Activated gamma-delta T cell treated with Interleukin-2 at 50 U/mL for 16 hours (primary cell): ENCODE measurements at places on chromosomes 1 and 21.

DNA sequence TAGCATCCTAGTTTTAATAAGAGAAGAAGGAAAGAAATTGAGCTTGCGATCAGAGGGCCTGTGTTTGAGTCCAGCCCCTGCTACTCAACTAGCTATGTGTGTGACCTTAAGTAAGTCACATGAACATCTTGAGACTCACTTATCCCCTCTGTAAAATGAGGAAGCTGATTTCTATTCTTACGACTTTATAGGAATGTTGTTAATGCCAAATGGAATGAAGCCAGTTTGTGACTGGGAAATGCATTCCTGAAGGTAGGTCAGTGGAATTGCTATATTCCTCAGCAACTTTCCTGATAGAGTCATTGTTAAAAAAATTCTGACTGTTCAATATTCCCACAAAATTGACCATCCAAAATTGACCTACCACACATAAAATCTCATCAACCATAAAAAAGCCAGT lies 14.9 kb downstream of the FASLG start:
- DNase-seq: no peak

- no peak for DNase-seq
These were observed 92.7 kb upstream of the COG2 start for GRCh38 chr1:230549625-230550024.

- DNase-seq: no peak
These were observed 169.3 kb upstream of the ZP4 start for GRCh38 chr1:238060061-238060460.

DNA sequence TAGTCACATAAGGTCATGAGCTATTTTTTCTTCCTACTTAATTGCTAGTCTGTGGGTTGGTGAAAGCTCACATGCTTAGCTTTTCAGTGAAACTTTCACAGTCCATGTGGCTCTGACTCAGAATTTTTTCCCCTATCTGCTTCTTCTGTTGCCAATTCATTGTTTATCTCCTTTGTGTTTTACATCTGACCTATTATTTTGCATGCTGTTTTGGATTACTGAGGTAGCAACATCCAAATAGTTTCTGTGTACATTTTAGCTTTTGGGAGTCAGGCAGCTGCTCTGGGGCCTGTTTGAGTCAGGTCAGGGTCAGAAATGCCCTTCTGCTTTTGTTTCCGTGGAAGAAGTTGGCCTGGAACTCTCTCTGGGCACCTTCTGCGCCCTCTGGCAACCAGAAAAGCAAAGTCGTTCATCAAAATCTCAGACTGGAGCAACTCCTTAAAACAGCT lies 40.0 kb downstream of the ROR1 start:
- DNase-seq: no peak

GRCh38 chr1:217214551-217214950 lies 416.3 kb downstream of the GPATCH2 start:
- no peak for DNase-seq

DNA sequence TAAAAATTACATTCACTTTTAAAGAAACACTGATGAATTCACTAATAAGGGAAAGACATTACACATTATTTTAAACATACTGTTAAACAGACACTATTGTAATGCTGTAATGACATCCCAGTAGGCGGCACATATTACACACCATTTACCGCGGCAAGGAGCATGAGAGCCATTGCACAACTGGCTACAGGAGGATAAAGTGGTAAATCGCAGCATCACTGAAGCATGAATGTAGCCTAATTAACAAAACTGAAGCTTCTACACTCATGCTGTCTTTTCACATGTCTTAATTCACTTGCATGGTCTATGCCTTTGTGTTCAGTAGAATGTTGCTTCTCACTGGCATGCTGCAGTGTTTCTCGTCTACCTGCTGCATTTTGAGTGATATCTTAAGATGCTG lies 1046.0 kb downstream of the MRPL39 start:
- DNase-seq: no peak

DNA sequence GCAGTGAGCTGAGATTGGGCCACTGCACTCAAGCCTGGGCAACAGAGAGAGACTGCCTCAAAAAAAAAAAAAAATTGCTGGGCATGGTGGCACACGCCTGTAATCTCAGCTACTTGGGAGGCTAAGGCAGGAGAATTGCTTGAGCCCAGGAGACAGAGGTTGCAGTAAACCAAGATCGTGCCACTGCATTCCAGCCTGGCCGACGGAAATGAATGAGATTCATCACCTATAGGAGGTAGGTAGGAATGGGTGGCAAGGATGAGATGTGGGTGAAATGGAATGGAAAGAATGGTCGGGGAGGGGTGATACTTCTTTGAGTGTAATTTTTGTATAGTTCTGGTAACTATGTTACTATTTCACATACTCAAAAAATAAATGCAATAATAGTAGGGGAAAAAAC lies 15.4 kb downstream of the CTXND2 start:
- DNase-seq: no peak

DNA sequence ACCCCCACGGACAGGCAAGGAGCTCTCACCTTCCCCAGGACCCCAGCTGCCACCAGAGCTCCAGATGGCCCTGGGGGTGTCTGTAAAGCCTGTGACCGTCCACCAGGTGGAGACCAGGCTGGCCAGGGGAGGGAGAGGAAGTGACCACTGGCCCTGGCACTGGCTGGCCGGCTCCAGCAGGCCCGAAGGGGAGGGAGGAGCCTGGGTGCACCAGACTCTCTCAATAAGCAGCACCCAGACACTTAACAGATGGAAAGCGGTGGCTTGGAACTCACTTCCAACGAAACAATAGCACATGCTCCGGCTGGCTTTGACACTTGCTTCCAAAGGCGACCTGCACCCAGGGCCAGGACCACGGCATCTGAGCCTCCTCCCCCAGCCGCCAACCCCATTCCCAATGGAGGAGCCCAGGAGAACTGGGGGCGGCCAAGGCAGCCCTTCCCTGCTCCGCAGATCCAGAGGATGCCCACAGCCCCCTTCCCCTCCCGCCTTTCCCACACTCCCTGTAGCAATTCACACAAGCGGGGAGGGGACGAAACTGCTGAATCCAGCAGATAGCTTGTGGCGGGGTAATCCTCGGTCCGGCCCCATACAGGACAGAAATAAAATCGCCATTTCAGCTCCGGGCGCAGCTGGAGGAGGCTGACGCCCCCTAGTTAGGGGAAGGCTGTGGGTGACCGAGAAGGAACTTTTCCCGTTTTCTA lies 742 bp upstream of the PDE9A start:
- DNase-seq: no peak

GRCh38 chr1:25062621-25063255 lies 132.7 kb upstream of the RUNX3 start:
- DNase-seq: no peak

DNA sequence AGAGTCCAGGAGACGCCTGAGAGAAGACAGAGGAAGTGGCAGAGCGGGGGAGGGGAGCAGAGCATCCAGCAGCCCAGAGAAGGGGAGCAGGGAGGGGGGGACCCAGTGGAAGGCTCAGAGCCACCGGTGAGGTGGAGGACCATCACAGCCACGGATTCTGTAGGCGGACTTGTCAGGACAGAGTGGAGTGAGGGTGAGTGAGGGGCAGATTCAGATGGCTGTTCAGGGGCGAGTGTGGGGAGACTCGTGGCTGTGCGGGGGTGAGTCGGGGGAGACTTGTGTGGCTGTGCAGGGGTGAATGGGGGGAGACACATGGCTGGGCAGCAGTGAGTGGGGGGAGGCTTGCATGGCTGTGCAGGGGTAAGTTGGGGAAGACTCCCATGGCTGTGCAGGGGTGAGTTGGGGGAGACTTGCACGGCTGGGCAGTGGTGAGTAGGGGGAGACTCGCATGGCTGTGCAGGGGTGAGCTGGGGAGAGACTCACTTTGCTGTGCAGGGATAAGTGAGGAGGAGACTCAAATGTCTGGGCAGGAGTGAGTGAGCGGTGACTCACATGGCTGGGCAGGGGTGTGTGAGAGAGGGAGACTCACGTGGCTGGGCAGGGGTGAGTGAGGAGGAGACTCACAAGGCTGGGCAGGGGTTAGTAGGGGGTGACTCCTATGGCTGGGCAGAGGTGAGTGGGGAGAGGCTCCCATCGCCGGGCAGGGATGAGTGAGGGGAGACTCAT lies 56.8 kb upstream of the ABCG1 start:
- DNase-seq: no peak

DNA sequence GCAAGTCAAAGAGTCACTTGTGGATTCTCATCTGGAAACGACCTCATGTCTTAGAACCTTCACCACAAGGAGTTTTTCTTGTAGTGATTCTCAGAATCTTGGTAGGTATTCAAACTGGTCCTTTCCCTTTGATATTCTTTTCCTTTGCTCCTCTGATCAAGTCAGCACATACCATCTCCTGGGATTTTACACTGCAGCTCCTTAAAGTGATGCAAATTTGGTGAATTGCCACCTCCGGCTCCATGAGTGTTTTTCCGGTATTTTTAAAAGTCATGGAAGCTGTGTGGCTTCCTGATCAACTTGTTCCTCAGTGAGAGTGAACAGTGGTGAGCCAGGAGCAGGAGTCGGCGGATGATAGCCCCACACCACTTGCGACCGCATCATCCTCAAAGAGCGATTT lies 182.1 kb upstream of the DAB1 start:
- DNase-seq: no peak

DNA sequence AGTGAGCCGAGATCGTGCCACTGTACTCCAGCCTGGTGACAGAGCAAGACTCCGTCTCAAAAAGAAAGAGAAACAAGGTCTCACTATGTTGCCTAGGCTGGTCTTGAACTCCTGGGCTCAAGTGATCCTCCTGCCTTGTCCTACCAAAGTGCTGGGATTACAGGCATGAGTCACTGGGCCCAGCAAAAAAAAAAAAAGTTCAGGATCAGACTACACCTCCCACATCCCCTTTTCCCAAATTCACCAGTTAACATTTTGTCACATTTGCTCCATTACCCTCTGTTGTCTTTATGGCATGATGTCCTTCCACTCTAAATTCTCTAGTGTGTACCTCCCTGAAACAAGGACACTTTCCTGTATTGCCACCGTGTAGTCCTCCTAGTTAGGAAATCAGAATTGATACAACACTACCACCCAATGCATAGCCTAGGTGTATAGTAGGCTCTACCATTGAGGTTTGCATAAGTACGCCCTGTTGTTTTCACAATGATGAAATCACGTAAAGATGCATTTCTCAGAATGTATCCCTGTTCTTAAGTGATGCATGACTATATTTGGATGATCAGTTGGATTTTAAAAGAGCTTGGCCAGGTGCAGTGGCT lies 10.7 kb downstream of the SPEN start:
- no peak for DNase-seq

DNA sequence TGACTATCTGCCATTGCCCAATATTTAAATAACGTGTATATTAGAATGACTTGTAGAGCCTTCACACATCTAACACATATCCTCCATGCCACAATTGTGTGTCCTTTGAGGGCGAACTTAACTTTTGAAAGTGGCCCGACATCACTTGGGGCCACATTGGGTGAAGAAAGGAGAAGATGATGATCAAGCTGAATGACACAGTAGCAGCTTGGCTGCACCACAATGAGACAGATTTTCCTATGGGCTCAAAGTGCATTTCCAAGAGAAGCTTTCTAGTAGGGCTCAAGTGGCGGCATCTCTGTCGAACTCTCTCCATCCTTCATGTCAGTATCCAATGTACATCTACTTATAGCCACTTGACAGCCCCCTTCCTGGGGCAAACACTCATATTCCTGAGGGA lies 3.7 kb upstream of the BGLAP start:
- no peak for DNase-seq

DNA sequence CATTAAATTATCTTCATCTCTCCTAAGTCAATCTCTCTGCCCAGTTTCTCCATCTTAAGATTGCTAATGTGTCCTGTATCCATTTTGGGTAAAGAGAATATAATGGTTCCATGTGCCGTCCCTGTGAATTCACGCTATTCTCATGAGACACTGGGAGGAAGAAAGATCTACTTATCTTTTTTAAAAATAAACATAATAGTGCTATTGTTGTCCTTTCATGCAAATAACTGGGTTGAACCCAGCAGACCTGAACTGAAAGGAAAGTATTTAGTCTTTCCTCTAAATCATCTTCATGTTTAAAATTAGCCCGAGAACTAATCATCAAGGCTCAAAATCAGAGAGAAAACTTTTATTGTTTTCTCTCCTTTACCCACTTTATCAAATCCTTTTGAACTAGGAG lies 22.4 kb downstream of the SLAMF1 start:
- no peak for DNase-seq

DNA sequence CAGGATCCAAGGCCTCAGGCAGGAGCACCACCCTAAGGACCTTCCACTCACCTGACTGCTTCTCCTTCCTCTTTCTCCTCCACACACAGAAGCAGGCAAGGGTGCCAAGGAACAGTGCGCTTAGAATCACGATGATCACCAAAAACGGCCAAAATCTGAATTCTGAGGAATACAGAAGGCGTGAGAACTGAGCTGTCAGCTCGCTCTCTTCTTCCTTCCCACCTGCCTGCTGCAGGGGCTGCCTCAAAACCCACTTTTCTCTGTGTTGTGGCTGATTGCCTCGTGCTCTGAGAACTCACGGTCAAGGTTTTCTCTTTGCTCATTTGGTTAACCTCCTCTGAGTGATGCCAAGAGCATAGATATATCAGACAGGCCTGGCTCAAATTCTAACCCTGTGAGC lies 23.8 kb downstream of the CD244 start:
- peak; percentile 35 for DNase-seq

DNA sequence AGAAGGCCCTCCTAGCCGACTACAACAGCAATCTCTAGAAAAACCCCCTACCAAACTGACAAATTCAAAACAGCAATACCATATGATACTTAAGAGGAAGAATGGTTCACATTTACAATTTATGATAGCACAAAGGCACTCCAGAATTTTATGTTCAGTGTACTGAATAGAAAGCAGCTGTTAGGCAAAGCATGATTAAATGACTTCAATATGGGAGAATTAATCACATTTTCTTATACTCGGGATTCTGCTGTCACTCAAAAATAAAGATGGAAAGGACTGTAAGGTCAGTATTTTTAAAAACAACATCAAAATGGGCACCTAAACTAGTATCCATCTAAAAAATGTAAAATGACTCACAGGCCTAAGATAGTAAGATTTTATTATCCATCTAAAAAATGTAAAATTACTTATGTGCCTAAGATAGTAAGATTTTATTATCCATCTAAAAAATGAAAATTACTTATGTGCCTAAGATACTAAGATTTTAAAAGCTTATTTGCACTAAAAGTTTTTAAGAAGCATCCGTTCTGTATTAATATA lies 198.5 kb downstream of the SMYD3 start:
- DNase-seq: no peak

DNA sequence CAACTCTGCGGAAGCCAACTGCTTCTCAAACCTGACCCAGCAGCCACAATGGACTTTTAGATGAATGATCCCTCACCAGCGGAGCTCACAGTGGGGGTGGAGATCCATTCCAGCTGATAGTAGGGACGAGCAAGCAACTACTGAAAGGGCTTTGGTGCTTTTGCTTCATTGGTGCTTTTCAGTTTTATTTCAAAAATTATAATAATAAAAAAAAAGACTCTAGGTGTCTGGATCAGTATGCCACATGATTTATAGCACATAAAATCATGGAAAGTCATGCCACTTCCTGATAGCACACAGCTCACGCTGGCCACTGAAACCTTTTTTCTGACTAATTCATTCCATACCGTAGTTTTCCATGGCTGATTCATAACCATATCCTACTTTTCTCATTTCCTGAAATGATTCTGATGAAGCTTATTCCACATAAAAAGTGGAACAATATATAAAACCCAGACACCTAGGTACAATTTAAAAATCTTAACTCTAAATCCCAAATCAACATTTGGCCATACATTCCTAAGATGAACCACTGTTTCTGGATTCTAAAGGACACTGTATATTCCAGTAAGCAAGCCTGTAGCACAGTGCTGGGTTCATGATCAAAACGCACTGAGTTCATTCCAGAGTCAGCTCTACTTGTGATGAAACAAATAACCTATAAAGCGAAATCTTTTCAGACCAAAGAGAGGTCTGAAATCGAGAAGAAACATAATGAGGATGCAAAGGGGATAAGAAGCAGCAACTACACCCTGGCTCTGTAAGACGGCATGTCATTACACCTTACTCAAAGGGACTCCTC lies 41.3 kb upstream of the KCNE1 start:
- no peak for DNase-seq
